Left renal cortex interstitium (tissue), 4 donors: ENCODE measurements at places on chromosomes 2 and 18. TPM values are rescaled to one million over a fixed set of nuclear protein-coding genes. Genes with fewer than 3 reads are reported as not detected.

- no peak for DNase-seq
Observed at GRCh38 chr2:107728586-107728985, 98.1 kb upstream of the RGPD4 start.

GRCh38 chr18:10759241-10759640 is 233.4 kb downstream of the NAPG start:
- DNase-seq = no peak

DNA sequence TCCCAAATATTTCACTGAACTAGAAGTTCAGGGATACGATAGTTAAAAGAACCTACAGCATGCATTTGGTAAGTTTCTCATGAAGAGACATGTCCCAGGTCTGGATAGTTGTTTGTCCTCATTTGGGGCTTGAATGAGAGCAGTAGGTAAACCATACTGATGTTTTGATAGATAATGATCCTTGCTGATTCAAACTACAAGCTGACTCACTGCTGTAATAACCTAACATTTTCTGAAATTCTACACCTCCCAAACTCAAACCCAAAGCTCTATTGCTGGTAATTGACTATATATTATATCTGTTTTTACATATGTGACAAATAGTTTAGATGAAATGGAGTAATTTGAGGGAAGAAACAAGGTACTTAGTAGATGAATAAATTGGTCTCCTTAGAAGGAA is 154.1 kb upstream of the BOD1L2 start:
- DNase-seq = no peak

The SP110 gene
- 20.3 TPM for polyA plus RNA-seq

GRCh38 chr2:179645047-179645446 is 216.4 kb downstream of the ZNF385B start:
- no peak for DNase-seq

GRCh38 chr2:10500601-10501361 is 52.7 kb upstream of the ODC1 start:
- no peak for DNase-seq

The GPR39 gene
- polyA plus RNA-seq = 3.7 TPM

- DNase-seq = no peak
Observed at GRCh38 chr2:74902281-74902860, 56.1 kb upstream of the POLE4 start.

The CFAP53 gene
- 4.6 TPM for polyA plus RNA-seq

The SCN9A gene
- polyA plus RNA-seq = 1.5 TPM

DNA sequence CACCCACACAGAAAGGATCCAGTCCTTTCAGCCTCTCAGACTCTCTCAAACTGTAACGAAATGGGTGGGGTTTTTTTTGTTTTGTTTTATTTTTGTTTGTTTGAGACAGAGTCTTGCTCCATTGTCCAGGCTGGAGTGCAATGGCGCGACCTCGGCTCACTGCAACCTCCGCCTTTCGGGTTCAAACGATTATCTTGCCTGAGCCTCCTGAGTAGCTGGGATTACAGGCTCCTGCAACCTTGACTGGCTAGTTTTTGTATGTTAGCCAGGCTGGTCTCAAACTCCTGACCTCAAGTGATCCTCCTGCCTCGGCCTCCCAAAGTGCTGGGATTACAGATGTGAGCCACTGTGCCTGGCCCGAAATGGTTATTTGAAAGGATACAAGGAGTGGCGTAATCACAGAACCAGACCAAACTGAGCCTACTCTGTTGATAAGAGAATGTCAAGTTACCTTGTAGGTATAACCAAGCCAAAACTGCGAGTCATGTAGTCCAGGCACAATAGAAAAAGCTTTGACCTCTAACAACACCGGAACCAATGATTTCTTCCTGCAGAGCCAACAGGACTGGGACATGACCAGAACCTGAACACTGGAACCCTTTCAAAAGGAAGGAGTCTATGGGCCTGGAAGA is 72.5 kb downstream of the NCAPH start:
- DNase-seq = no peak

The SH3RF3 gene
- polyA plus RNA-seq = 6.4 TPM

GRCh38 chr2:178233428-178233827 is 39.1 kb downstream of the OSBPL6 start:
- DNase-seq = no peak

DNA sequence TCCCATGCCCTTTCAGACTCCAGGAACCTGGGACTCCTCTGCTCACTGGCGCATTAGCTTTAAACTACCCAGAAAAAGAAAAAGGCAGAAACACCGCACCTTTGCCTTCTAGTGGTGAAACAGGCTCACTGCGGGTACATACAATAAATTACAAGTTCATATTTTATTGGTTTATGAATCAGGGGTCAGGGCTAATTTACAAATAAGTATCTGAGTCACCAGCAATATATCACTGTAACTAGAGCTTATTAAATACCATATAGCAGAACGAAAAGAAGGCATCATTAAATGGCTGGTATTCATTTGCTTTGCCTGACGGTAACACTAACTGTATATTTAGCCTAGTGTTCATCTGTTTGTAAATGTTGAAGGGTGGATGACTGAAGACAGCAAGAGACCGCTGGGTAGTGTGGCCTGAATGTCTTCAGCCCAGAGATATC is 26.9 kb upstream of the DTNB start:
- no peak for DNase-seq

The SIX3 gene
- polyA plus RNA-seq = not detected

- no peak for DNase-seq
Observed at GRCh38 chr2:58155160-58155778, 85.9 kb downstream of the FANCL start.

DNA sequence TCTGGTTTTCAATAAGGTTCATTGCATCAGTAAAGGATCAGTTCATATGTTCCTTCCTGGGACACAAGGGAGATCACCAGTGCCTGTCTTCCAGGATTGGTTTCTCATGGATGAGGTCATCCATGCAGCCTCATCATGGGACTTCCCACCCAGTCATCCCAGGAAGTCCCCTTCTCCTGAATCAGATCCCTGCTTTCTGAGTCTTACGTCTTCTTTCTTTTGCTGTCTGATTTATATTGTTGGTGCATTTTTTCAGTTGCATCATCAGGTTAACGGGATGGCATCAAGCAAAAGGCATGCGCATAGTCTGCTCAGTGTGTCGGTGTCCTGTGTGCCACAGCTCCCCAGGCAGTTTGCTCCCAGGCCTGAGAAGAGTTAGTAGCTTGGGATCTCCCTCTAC is 105.9 kb downstream of the SOX11 start:
- DNase-seq = no peak

The ERBB4 gene
- 34.7 TPM for polyA plus RNA-seq

DNA sequence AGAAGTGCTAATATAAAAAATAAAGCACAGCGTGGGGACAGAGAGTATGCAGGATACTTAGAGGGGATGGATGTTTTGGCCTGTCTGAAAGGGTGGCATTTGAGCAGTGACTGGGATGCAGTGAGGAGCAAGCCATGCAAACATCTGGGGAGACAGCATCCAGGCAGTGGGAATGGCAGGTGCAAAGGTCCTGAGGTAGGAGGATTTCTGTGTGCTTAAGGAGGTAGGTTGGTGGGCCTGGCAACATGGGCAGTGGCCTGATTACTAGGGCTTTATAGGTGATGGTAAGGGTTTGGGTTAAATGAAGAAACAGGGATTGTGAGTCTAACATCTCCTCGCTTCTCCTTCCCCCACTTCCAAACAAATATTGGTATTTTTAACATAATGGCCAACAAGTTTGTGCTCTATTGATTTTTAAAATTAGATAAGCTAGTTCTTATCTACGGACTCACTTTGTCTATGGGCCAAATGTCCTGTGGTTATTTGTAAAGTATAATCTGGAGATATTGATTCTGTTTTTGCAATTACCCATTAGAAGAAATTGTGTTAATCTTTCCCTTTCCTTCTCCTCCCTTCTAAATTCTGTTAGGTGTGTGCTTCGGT is 2.4 kb downstream of the AOX1 start:
- DNase-seq = no peak

- DNase-seq = no peak
Observed at GRCh38 chr2:51722311-51722710, 690.4 kb upstream of the NRXN1 start.

The NT5C1B gene
- 1.1 TPM for polyA plus RNA-seq
